Stimulated activated CD4-positive, alpha-beta T cell treated with anti-CD3 and anti-CD28 coated beads, Interleukin-1b, Interleukin-23, amount 100 ng/mL, for 24 hours (primary cell): ENCODE measurements at places on chromosomes 13 and 19.

DNA sequence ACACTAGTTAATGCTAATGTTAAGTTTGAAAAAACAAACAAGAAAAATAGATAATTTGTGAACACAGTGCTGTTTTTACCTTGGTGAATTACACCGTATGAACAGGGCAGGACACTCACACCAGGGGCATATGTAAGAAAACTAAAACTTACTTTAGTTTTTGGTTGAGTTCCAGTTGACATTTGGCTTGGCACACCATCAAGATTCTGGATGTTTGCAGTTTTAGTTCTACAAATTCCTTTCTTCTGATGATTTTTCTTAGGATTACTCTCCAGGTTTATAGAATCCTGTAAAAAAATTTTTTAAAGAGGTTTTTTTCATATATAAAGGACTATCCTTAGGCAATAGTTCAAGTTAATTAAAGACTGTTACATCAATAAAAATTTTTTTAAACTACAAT lies 238.5 kb upstream of the STARD13 start:
- no peak for DNase-seq

GRCh38 chr19:46357846-46358583 lies 11.1 kb downstream of the PPP5C start:
- DNase-seq: no peak

DNA sequence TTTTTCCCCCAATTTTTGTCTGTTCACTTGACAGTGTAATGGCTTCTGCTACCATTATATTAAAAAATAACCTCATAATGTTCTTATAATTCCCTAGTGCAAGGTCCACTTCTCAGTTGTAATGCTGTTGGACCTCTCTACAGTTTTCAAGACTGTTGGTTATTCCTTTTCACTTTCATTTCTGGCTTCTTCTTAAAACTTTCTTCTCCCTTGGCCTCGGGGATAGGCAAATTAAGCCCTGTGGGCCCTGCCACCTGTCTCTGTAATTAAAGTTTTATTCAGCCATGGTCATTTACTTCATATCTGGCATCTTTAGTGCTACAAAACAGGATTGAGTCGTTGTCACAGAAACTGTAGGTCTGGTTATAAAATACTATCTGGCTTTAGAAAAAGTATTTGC lies 313.5 kb downstream of the KLF12 start:
- DNase-seq: no peak

DNA sequence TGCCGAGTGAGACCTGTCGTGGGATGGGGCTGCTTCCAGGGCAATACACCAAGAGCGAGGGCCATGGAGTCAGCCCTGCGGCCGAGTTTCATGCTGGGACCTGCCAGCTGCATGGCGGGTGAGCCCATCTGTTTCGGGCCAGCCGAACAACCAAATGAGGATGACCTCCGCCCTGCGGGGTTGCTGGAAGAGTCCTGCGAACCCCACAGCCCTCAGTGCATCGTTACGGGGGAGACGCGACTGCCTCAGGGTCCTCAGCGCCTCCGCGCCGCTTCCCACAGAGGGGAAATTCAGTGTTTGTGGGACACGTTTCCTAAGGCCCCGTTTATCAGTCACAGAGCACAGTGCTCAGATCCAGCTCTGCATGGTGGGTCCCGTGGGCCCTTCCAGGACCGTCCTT lies 22.0 kb downstream of the SLC15A1 start:
- DNase-seq: no peak

- no peak for DNase-seq
Observed at GRCh38 chr13:48662226-48662625, 8.5 kb downstream of the CYSLTR2 start.

- DNase-seq: no peak
Observed at GRCh38 chr13:36076211-36076610, 55.0 kb downstream of the DCLK1 start.

GRCh38 chr13:99363949-99364348 lies 56.8 kb upstream of the GPR183 start:
- no peak for DNase-seq

GRCh38 chr13:51364404-51365008 lies 25.0 kb downstream of the SERPINE3 start:
- DNase-seq: no peak

DNA sequence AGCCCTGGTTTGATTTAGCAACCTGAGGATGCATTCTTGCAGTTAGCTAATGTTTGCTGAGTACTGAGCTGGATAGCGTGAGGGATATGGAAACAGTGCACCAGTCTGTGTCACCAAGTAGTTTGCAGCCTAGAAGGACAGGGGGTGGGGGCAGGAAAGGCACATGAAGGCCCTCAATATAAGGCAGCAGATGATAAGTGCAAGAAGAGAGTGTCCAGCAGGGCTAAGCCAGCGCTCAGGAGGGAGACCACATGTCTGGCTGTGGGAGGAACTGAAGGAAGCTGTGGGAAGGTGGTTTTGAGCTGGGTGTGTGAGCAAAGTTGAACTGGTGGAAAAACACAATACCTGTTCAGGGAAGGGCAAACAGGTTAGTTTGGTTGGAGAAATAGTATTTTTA lies 1.7 kb downstream of the CXCL17 start:
- no peak for DNase-seq
